Heart right ventricle (tissue), 16 donors: ENCODE measurements at places on chromosomes 4 and X. TPM values are rescaled to one million over a fixed set of nuclear protein-coding genes. Genes with fewer than 3 reads are reported as not detected.
A peak's percentile ranks its signal among the peaks of the same experiment; 100 is the strongest.

- H3K27ac ChIP-seq: no peak overlapping the region
- no peaks in the 10 kb centered on the region for H3K36me3 ChIP-seq
- DNase-seq: no peak
These were observed 366.0 kb upstream of the FGF13 start for GRCh38 chrX:139077281-139078250.

DNA sequence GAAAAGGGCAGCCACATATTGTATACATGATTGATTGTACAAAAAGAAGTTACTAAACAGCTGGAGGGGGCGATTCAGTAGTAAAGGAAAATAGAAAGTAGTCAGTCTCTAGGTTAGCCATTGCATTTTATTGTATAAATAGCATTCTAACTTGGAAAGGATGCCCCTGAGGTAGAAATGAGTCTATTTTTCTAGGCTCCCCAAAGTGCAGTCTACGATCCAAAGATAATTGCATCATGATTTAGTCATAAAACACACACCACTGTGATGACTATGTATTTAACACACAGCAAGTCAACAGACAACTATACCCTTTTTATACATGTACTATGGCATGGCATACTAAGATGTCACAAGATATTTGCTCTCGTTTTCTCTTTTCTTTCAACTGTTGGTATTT, 204.9 kb downstream of the APBB2 start:
- H3K27ac ChIP-seq: no peak overlapping the region
- no peak overlapping the region for H3K4me3 ChIP-seq
- H3K27me3 ChIP-seq: no peaks in the 10 kb centered on the region
- H3K4me1 ChIP-seq: no peaks in the 10 kb centered on the region

The CSAG1 gene
- total RNA-seq: not detected

DNA sequence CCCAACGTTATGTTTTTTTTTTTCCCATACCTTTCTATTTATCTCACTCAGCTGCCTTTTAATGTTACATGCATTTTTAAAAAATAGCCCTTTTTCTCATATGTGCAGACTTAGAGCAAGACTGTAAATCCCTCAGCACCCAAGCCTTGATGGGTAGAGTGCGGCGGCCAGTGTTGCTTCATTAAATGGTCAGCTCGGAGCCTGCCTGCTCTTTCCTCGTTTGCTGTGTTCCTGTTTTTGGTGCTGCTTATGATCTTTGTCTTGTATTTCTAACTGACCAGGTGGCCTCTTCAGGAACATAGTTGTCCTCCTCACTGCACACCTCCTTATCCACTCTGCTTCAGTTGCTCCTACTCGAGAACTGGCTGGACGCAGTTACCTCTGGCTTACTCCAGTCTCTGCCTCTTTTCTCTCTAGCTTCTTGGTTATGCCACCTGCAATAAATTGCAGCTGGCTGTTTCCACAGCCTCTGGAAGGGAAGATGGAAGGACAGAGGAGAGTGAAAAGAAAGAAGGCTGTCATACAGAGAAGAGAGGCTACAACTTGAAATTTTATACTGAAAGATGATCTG, 10.7 kb downstream of the RBPJ start:
- H3K27ac ChIP-seq: no peak overlapping the region
- H3K27me3 ChIP-seq: no peaks in the 10 kb centered on the region
- H3K36me3 ChIP-seq: no peaks in the 10 kb centered on the region
- no peak for DNase-seq

The NDST4 gene
- not detected for total RNA-seq

The KLHL4 gene
- 1.2 TPM for total RNA-seq

DNA sequence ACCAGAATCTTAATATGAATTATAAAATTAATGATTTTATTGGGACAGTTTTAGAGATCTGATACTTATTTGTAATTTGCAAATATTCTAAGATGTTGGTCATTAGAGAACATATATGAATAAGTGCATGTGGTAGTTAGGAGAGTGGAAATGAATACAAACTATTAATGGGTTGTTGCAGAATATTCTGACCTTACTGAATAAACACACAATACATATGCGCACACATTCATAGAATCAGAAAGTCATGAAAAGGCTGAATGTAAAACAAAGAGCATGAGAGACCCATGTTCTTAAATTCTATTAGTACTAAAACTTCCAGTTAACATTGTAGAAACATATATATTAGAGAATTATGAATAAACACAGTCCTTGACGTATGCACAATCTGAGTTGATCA, 301.7 kb upstream of the TRAM1L1 start:
- H3K27ac ChIP-seq: no peak overlapping the region
- DNase-seq: no peak
- no peaks in the 10 kb centered on the region for H3K4me1 ChIP-seq

- no peaks in the 10 kb centered on the region for H3K36me3 ChIP-seq
- no peak overlapping the region for H3K27ac ChIP-seq
- no peaks in the 10 kb centered on the region for H3K27me3 ChIP-seq
- H3K4me3 ChIP-seq: no peak overlapping the region
- DNase-seq: no peak
- no peaks in the 10 kb centered on the region for H3K4me1 ChIP-seq
These were observed 168.7 kb downstream of the DLG3 start for GRCh38 chrX:70613295-70613694.

The EXOC1 gene
- total RNA-seq: 21.4 TPM

The ARR3 gene
- not detected for total RNA-seq

The F11 gene
- not detected for total RNA-seq

DNA sequence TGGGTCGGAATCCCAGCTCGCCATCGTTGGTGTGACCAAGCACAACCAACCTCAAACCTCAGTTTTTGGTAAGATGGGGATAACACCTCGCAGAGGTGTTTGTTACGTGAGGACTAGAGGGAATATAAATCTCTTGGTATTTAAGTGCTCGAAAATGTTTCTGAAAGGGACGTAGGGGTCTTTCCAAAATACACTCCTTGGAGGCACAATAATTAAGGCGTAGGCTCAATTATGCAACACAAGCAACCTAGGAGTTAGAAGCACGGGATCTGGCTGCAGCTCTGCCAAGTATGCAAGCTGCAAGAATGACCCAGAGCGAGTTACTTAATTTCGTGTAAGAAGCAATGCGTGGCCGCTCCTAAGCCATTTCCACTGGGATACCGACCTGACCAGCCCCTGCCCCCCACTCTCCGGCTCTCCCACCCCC, 552 bp downstream of the ADH5 start:
- peak overlapping the region; percentile 73 for H3K4me3 ChIP-seq
- H3K4me1 ChIP-seq: peaks cover 60% of the 10 kb centered on the region
- peak; percentile 49 for DNase-seq
- H3K27ac ChIP-seq: peak overlapping the region; percentile 90

DNA sequence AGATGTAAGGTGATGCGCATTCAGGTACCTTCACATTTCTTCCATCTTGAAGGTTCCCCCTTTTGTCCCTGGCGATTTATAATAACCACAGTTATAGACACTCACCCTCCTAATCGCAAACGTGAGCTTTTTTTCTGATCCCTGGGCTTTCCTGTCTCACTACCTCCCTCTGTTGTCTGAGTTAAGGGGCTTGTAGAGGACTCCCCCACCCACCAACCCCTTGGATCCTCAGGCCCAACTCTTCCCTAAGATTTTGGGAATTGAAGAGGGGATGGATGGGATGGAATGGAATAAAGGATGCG, 1.4 kb downstream of the CNKSR2 start:
- no peaks in the 10 kb centered on the region for H3K36me3 ChIP-seq
- DNase-seq: no peak
- peaks cover 19% of the 10 kb centered on the region for H3K27me3 ChIP-seq
- H3K27ac ChIP-seq: no peak overlapping the region
- H3K4me3 ChIP-seq: peak overlapping the region; percentile 55

- no peak overlapping the region for H3K27ac ChIP-seq
- no peaks in the 10 kb centered on the region for H3K27me3 ChIP-seq
- no peak for DNase-seq
- no peak overlapping the region for H3K4me3 ChIP-seq
- no peaks in the 10 kb centered on the region for H3K4me1 ChIP-seq
These were observed 148.2 kb downstream of the SMIM20 start for GRCh38 chr4:26062215-26062614.

GRCh38 chr4:27360790-27361267, 500.2 kb downstream of the STIM2 start:
- H3K4me3 ChIP-seq: no peak overlapping the region
- no peaks in the 10 kb centered on the region for H3K4me1 ChIP-seq
- no peaks in the 10 kb centered on the region for H3K36me3 ChIP-seq
- no peaks in the 10 kb centered on the region for H3K27me3 ChIP-seq

GRCh38 chr4:40303751-40304150, 31.4 kb upstream of the CHRNA9 start:
- H3K27me3 ChIP-seq: no peaks in the 10 kb centered on the region
- H3K27ac ChIP-seq: no peak overlapping the region
- DNase-seq: no peak
- no peaks in the 10 kb centered on the region for H3K4me1 ChIP-seq
- no peak overlapping the region for H3K4me3 ChIP-seq
- H3K36me3 ChIP-seq: no peaks in the 10 kb centered on the region

DNA sequence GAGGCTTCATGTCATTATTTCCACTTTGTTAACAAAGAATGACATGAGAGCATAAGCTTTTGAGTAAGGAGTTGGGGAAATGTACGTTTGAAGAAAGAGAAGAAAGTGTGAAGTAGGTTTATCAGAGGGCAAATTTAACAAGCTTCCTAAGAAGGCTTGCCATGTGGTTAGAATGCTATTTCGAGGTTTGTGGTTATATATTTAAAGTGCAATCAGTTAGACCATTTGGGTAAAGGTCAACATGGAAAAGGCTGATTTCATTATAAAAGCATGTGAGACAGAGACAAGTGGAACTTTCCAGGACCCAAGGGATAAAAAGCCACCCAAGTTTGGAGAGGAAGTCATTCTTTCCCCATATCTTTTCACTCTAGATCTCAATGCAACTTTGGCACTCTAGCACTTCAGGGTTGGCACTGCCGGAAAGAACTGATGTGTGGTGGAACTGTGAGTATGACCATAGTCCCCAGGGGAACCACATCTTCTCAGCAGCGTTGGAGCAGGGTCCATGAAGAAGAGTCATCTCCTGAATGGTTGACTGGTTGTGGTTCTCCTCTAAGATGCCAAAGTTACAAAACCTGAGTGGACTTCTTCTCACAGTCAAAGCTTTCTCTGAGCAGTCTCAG, 529.9 kb downstream of the MID1IP1 start:
- DNase-seq: no peak
- no peak overlapping the region for H3K27ac ChIP-seq
- peaks cover 8% of the 10 kb centered on the region for H3K4me1 ChIP-seq
- H3K4me3 ChIP-seq: no peak overlapping the region

DNA sequence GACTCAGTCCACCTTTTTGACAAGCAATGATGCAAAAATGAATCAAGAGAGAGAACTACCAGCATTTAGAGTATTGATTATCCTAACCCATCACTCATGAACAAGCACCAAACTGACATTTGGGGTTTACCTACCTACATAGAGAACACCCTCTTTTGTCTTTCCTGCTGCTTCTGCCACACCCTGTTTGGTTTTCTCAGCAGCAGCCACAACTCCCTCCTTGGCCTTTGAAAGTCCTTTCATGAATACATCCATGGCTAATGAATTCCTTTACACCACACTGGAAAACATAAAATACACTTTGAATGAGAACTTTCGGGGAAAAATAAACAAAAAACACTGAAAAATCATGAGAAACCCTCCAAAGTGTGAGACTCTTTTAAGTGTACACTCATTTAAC, 1.5 kb downstream of the SNCA start:
- H3K27me3 ChIP-seq: peaks cover 53% of the 10 kb centered on the region
- no peaks in the 10 kb centered on the region for H3K36me3 ChIP-seq
- H3K4me1 ChIP-seq: peaks cover 19% of the 10 kb centered on the region
- DNase-seq: no peak

DNA sequence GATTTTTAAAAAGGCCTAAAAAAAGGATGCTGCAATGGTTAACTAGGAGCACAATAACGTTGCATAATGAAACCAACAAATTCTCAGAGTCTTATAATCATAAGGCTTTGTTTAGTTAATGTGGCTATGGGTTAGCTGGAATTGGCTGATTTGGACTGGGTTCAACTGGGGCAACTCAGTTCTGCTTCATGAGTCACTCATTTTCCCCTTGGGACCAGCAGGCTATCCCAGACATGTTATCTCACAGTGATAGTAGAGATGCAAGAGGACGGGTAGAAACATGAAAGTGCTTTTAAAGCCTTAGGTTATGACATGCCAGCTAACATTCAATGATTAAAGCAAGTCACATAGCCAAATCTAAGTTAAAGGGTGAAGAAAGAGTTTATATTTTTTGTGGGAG, 189.2 kb upstream of the GK2 start:
- H3K4me3 ChIP-seq: no peak overlapping the region
- no peak overlapping the region for H3K27ac ChIP-seq
- H3K36me3 ChIP-seq: no peaks in the 10 kb centered on the region
- no peaks in the 10 kb centered on the region for H3K4me1 ChIP-seq

GRCh38 chr4:2009651-2010233, 968 bp upstream of the NELFA start:
- H3K4me3 ChIP-seq: peak overlapping the region; percentile 99
- peaks cover 19% of the 10 kb centered on the region for H3K4me1 ChIP-seq
- no peaks in the 10 kb centered on the region for H3K36me3 ChIP-seq
- DNase-seq: peak; percentile 50
- H3K27ac ChIP-seq: peak overlapping the region; percentile 99

- no peak overlapping the region for H3K4me3 ChIP-seq
- H3K27me3 ChIP-seq: no peaks in the 10 kb centered on the region
- H3K4me1 ChIP-seq: peaks cover 32% of the 10 kb centered on the region
- H3K27ac ChIP-seq: no peak overlapping the region
- H3K36me3 ChIP-seq: no peaks in the 10 kb centered on the region
These were observed 29.6 kb downstream of the TRIM2 start for GRCh38 chr4:153233761-153234371.

- no peaks in the 10 kb centered on the region for H3K36me3 ChIP-seq
- no peaks in the 10 kb centered on the region for H3K4me1 ChIP-seq
- no peaks in the 10 kb centered on the region for H3K27me3 ChIP-seq
- no peak overlapping the region for H3K27ac ChIP-seq
- no peak overlapping the region for H3K4me3 ChIP-seq
These were observed 26.7 kb upstream of the GPRIN3 start for GRCh38 chr4:89334311-89334710.

- no peak overlapping the region for H3K4me3 ChIP-seq
- H3K27ac ChIP-seq: peak overlapping the region; percentile 49
- no peak for DNase-seq
- peaks cover 42% of the 10 kb centered on the region for H3K4me1 ChIP-seq
- no peaks in the 10 kb centered on the region for H3K27me3 ChIP-seq
These were observed 41.7 kb downstream of the SEPTIN11 start for GRCh38 chr4:76991161-76991660.

GRCh38 chrX:107676559-107677378, 48.5 kb downstream of the PRPS1 start:
- H3K27ac ChIP-seq: peak overlapping the region; percentile 89
- no peaks in the 10 kb centered on the region for H3K27me3 ChIP-seq
- H3K4me1 ChIP-seq: peaks cover 51% of the 10 kb centered on the region
- DNase-seq: peak; percentile 84
- H3K36me3 ChIP-seq: no peaks in the 10 kb centered on the region

The FAM47A gene
- total RNA-seq: not detected
